Urinary bladder (tissue), 4 donors: ENCODE measurements at places on chromosomes 7 and 10. TPM values are rescaled to one million over a fixed set of nuclear protein-coding genes. Genes with fewer than 3 reads are reported as not detected.

GDF10 gene
- 1.8 TPM for polyA plus RNA-seq

GAD2 gene
- polyA plus RNA-seq, result not detected

SUN3 gene
- not detected for polyA plus RNA-seq

DNTT gene
- polyA plus RNA-seq, result not detected

ACBD7 gene
- 0.15 TPM for polyA plus RNA-seq

CNOT4 gene
- 11.7 TPM for polyA plus RNA-seq

TMEM196 gene
- 0.05 TPM for polyA plus RNA-seq

NRG3 gene
- 0.08 TPM for polyA plus RNA-seq

SLC39A12 gene
- 0.04 TPM for polyA plus RNA-seq

LAMB1 gene
- 233 TPM for polyA plus RNA-seq

AKR1C3 gene
- polyA plus RNA-seq, result 74.4 TPM
